Gastrocnemius medialis (tissue), 4 donors: ENCODE measurements at places on chromosomes 13 and 19. TPM values are rescaled to one million over a fixed set of nuclear protein-coding genes. Genes with fewer than 3 reads are reported as not detected.
A peak's percentile ranks its signal among the peaks of the same experiment; 100 is the strongest.

Gene TEAD2
- total RNA-seq: 12.6 TPM

DNA sequence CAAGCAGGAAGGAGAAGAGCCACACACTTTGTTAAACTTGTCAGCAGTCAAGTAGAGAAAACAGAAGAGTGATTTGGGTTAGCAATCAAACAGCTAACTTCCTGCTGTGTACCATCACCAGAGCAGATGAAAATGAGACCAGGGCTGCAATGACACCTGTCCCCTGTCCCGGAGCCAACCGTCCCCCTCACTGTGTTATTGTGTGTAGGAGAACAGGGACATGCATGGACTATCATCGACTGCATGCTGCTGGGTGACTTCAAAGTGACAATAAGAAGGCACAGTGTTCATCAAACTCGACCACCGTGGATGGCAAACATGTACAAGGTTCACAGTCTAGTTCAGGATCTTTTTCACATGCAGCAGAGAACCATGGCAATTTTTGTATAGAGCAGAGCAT is 94.0 kb upstream of the SLC15A1 start:
- no peak for DNase-seq
- no peaks in the 10 kb centered on the region for H3K36me3 ChIP-seq
- H3K27me3 ChIP-seq: no peaks in the 10 kb centered on the region
- no peaks in the 10 kb centered on the region for H3K4me1 ChIP-seq
- H3K27ac ChIP-seq: no peak overlapping the region

- DNase-seq: peak; percentile 71
- no peak overlapping the region for H3K27ac ChIP-seq
- H3K36me3 ChIP-seq: no peaks in the 10 kb centered on the region
- peaks cover 4% of the 10 kb centered on the region for H3K4me1 ChIP-seq
Measured at GRCh38 chr19:17855280-17856152, 4.2 kb upstream of the RPL18A start.

DNA sequence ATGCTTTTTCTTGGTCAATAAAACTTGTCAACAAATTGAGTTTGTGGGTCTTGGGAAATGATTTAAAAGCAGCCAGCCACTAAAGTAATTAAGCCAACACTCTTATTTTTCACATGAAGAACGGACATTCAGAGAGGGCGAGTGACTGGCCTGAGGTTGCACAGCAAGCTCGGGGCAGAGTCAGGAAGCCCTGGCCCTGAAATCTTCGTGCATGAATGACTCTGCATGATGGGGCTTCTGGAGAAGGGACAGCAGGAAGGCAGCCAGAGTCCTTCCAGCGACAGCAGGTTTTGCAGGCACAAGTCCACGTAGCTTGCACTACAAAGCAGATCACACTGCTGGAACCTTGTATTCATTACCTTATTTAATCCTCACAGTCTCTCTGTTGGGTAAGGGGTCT is 232.5 kb downstream of the ZNF536 start:
- no peak overlapping the region for H3K27ac ChIP-seq
- H3K36me3 ChIP-seq: no peaks in the 10 kb centered on the region
- H3K4me3 ChIP-seq: no peak overlapping the region
- no peaks in the 10 kb centered on the region for H3K4me1 ChIP-seq
